ENCODE measurements at places on chromosomes 3 and 15.
A peak's percentile ranks its signal among the peaks of the same experiment; 100 is the strongest.

DNA sequence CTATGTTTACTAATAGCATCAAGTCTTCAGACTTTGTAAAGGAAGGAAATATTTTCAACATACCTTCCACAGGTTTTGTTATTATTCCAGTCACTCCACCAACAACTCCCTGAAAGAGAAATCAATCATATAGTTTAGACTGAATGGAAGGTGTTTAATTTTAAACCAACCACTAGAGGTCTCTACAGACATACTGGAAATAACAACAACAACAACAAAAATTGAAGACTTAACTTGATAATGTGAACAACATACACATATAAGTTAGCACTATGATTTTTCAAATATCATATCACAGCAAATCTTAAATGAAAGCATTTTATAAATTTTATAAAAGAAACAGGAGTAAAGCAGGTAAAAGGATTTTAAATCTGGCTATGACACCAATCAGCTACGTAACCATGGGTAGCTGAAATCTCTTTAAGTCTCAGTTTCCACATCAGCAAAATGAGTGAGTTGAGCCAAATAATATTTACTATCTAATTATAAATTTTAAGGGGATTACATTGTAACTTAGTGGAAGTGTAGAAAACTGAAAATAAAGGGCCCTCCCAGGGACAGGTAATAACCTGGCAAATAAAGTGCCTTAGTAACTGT is 188.2 kb downstream of the VPS13C start:
- peak; percentile 50 for DNase-seq

- peak; percentile 30 for DNase-seq
Observed at GRCh38 chr15:67199391-67199790, 55.1 kb downstream of the AAGAB start.

GRCh38 chr3:52721730-52722008 is 15.8 kb downstream of the SPCS1 start:
- DNase-seq: no peak

DNA sequence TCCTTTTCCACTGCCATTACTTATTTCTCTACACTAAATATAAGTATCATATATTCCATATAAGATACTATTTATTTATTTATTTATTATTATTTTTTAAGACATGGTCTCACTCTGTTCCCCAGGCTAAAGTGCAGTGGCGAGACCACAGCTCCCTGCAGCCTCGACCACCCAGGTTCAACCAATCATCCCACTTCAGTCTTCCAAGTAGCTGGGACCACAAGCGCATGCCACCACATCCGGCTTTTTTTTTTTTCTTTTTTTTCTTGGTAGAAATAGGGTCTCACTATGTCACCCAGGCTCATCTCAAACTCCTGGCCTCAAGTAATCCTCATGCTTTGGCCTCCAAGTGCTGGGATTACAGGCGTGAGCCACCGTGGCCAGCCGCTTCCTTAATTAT is 56.6 kb downstream of the TP53BP1 start:
- no peak for DNase-seq

GRCh38 chr3:138213398-138214085 is 26.4 kb downstream of the ARMC8 start:
- DNase-seq: no peak

DNA sequence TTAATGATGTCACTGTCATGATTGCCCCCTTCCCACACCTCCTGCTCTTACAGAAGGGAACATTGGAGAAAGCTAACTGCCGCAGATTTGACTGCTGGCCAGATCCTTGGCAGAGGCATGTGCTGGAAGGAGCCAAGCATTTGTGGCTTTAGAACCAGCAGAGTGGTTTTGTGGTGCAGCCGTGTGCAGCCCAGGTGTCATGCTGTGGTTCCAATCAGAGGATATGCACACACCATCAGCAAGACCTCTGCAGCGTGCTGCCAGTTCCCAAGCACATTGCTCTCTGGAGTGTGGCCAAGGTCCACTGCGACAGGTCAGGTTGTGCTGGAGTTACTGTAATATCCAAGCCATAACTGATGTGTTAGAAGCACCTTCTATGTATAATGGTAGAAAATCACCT is 61.6 kb downstream of the OTOL1 start:
- peak; percentile 5 for DNase-seq
